ENCODE measurements at places on chromosomes 5 and 9. TPM values are rescaled to one million over a fixed set of nuclear protein-coding genes. Genes with fewer than 3 reads are reported as not detected.

The SLC36A3 gene
- total RNA-seq: not detected

The KCNMB1 gene
- 0.29 TPM for total RNA-seq

The CDKN2B-AS1 gene
- 0.38 TPM for total RNA-seq

DNA sequence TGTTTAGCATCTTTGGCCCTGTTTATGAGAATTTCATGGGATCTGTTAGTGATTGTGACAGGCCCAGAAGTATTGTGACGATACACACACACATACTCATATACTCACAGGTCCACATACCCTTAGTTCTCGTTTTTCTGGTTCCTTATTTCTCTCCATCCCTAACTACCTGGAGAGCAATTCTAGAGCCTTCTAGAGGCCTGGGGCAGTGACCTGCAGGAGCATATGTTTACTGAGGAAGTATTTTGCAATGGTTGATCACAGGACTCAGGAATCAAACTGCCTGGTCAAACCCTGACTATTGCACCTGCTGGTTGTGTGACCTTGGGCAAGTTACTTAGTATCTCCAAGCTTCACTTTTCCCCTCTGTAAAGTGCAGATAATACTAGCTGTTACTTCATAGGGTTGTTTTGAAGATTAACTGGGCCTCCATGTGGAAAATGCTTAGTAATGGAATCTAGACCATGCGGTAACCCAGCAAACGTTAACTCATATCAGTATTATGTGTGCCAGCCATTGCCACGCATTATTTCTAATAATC is 8.7 kb downstream of the PAPPA start:
- no peak for DNase-seq

DNA sequence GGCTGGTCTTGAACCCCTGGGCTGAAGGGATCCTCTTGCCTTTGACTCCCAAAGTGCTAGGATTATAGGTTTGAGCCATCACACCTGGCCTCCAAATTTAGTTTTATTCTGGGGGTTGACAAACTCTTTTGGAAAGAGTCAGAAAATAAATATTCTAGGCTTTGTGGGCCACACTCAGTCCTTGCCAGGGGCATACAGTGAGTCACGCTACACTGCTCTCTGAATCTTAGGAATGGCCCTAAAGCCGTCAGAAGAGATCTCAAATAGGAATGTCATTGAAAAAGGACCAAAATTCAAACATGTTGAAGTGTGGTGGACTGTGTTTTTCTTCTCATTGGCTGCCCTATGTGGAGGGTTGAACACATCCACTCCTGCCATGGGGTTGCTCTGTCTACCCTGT is 127.7 kb upstream of the BASP1 start:
- no peak for DNase-seq

GRCh38 chr5:121890297-121890858 is 38.7 kb downstream of the FTMT start:
- DNase-seq: no peak

DNA sequence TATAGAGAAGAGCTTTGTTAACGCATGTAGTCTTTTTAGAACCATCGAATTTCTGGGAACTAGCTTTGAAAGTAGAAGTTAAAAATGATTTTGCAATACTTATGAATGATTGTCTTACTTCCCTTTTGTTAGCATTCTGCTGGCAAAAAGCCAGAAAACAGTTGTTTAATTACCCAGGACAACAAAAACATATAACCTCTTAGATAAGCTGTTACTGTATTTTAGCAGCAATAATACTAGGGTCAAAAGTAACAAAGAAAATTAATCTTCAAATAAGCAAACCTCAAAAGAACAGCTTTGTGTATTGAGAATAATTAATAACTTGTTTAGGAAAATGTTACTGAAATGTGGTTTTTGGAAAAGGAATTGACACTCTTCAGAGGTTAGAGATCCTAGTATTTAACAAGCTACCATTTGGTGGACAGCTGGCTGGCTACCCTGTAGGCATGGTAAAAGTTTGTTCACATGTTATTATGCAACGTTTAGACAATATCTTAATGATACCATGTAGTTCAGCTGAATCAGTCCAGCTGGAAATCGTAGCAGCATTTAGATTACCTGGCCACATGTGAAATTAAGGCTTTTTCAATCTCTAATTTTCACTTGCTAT is 3.8 kb downstream of the FGF10 start:
- no peak for DNase-seq

DNA sequence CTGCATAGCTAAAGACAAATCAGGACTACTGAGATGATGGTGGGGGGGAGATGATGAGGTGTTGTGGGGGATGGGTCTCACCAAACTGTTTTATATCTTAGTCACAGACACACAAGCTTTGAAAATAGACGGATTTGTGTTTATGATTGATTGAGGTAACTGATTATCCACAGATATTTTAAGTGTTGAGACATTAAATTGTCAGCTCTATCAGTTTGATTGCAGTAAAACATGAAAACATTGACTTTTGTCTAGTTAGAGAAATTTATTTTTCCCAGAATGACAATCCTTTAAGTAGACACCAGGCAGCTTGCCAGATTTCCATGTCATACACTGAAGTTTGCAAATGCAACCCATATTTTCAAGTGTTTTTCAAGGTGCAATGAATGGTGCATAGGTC is 149.8 kb downstream of the NR2F1-AS1 start:
- DNase-seq: no peak
